CD4-positive, alpha-beta T cell treated with Interleukin-6 for 4 hours (primary cell): ENCODE measurements at places on chromosomes 3 and 15.

GRCh38 chr3:126481808-126482502, 6.3 kb upstream of the ZXDC start:
- DNase-seq: no peak

DNA sequence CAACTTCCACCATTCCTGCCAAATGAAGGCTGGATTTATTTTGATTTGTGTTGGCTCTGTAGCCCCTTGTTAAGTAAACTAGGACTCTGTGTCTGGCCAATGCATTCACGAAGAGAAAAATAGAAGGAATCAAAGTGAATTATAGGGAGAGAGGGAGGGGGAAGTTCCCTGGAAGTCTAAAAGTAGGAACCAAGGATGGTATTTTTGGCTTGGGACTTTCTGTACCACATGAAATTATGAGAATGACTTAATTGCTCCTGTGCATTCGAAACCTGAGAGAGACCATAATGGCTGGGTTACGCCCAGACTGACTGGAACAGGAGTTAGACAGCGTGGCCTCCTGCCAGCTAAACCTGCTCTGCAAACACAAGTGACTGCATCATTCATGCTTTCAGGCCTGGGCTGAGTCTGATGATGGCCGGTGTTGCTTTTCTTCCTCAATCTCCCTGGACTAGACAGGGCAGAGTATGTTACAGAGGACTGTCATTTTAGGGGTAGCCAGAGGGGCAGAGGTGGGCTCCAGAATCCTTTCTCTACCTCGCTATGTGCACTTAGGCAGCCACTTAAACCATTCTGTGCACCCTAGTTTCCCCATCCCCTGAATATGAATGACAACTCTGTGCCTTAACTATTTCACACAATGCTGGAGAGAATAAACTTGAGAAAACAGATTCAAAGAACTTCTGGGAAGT, 58.9 kb downstream of the MYO1E start:
- no peak for DNase-seq

- DNase-seq: no peak
Measured at GRCh38 chr3:185205865-185206264, 48.0 kb downstream of the EHHADH start.

GRCh38 chr3:121662742-121663141, 2.0 kb upstream of the HCLS1 start:
- no peak for DNase-seq

DNA sequence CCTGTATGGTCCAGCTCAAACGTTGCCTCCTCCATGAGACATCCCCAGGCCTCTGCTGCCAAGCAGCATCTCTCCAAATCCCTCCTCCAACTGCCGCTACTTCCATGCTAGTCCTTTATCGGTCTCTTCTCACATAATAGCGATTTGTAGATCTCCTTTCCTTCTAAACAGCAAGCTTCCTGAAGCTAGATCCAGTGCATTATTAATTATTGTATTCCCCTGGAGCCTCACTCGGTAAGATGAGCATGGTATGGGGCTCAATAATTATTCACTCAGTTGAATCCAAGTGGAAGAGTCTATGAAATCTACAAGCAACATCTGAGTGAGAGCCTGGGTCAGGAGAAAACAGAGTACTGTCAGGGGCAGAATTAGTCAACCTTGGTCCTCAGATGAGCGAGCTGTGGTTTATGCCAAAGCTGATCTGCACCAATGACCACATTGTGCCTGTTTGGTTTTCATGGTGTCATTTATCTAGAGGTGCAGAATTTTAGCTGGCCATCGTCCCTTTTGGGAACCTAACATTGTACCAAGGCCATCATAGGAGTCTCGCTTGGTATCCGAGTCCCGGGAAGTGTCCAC, 93.8 kb upstream of the UBE2E1 start:
- no peak for DNase-seq

DNA sequence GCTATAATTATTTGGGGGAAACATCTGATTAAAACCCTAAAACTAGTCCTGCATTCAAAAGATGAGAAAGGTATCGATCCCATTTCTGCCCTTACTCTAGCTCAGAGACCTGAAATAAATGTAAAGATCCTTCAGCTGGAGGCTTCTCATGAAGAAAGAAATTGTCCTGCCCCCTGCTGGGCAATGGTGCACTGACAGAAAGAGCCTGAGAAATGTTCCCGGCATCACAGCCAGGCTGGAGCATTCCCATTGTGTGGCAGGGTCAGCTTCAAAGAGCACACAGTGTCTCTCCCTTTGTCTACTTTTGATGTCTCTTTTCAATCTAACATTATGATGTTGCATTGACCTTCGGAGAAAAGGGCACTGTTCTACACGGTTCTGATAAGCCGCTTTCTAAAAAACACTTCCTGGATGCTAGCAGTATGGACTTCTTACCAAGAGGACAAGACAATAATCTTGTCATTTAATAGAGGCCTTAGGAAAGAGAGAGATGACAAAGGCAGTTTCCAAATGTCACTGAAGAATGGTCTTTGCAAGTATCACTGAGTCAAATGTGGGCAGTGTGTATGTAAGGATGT, 287.5 kb downstream of the MAGI1 start:
- no peak for DNase-seq

- no peak for DNase-seq
Measured at GRCh38 chr15:90316139-90316538, 35.9 kb upstream of the ZNF774 start.

GRCh38 chr3:72157748-72158638, 373.0 kb upstream of the PROK2 start:
- DNase-seq: no peak

DNA sequence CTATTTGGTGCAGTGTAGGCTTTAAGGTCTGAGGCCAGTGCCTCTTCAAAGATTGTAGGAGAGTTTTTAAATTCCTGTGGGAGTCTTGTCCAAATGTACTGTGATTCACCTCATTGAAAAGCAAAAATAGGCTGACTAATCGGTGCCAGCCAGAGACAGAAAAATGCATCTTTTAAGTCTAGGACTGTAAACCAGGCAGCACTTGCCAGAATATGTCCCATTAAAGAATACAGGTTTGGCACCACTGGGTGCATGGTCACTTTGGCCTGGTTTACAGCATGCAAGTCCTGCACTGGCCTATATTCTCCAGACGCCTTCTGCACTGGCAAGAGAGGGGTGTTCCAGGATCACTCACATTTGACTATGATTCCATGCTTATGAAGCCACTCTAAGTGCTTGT, 20.3 kb upstream of the NOX5 start:
- DNase-seq: no peak

DNA sequence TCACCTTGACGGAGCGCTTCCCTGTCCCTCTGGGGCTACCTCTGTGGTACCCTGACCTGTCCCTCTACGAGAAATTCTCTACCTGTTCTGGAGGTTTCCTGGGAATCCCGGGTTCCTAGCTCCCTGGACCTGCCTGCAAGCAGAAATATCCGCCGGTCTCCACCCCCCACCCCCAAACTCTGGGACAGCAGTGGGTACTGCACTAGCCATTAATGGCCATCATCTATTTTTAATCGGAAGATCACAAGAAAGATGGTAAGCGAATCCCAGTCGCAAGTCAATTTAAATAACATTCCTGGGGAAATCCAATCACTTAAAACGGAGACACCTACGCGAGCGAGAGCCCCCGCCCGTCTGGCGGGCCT, 429 bp upstream of the C3orf80 start:
- DNase-seq: no peak

GRCh38 chr3:170076715-170077238, 39.0 kb downstream of the GPR160 start:
- DNase-seq: no peak

DNA sequence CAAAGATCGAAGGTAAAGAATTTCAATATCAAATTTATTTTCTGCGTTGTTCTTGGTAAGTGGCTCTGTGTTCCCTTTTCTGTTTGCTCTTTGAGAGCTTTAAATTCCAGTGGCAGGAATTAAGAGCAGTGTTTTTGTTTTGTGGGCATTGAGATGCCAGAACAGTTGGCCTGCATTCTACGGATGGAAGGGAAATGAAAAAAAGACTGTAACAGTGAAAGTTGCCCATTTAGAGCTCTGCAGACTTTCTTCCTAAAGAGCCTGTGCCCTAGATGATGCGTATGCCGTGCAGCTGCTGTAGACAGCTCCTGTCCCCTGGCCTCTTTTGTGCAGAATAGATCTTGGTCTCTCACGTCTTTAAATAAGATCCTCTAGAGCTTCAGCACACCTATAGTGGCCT, 58.8 kb downstream of the KAT2B start:
- no peak for DNase-seq

DNA sequence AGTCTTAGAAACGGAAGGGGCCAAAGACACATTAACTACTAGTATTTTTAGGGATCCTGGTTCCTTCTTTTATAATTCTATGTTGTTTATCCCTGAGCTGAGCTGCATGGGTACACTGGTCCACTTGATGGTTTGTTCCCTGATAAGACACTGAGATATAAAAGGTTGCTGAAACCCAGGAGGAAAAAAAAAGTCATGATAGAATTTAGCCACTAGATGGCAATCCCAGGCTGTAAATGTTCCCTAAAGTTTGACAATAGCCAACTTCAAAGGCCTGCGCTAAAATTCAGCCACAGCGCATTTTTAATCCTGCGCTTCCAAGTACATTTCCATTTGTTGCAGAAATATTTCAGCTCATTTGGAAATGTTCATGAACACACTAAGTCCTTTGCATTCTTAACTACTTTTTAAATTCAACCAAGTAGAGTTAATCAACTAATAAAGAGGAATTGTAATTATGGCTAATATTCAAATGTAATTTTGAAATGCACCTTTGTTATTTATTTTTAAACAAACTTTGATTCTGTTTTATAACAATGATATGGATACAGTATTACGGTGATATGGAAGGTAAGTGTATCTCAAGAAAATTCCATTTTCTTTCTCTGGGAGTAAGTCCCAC, 249.3 kb upstream of the FEZF2 start:
- DNase-seq: no peak

DNA sequence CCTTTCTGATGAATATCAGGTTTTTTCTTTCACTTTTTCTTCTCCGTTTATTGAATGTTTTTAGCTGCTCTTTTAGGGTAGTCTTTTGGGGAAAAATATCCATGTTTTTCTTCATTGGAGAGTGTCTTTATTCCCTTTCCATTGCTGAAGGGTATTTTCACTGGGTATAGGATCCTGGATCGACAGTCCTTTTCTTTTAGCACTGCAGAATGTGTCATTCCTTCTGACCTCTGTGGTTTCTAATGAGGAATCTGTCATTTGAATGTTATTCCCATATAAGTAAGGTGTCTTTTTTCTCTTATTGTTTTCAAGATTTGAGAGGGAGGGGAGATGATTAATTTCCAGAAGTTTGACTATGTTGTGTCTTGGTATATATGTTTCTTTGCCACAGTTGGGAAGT, 96.8 kb downstream of the BBX start:
- no peak for DNase-seq

DNA sequence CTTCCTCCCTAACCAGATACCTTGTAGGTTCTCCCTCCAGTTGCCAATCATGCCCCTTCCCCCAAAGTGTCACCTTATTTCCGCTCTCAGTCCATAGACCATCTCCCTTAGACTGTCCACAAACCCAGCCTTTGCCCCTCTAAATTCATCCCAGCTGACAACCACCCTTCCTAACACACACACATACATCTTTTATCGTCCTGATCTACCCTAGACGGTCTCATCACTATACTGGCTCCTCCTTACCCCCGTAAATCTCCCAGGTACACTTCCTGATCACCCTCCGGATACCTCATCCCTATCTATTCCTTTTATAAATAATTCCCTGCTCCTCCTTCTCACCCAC, 828 bp downstream of the THOC7 start:
- no peak for DNase-seq

GRCh38 chr3:185646382-185647133, 60.5 kb downstream of the SENP2 start:
- DNase-seq: no peak

GRCh38 chr15:51866751-51867150, 37.3 kb downstream of the TMOD3 start:
- no peak for DNase-seq

GRCh38 chr15:98163319-98164045, 203.0 kb downstream of the ARRDC4 start:
- DNase-seq: no peak

DNA sequence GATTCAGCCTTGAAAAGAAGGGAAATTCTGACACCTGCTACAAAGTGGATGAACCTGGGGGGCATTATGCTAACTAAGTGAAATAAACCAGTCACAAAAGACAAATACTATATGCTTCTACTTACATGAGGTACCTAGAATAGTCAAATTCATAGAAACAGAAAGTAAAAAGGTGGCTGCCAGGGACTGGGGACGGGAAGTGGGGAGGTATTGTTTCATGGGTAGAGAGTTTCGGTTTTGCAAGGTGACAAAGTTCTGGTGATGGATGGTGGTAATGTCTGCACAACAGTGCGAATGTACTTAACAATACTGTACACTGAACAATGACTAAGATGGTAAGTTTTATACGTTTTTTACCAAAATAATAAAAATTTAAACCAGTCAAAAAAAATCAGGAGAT, 4.8 kb downstream of the IDH2 start:
- peak; percentile 70 for DNase-seq

DNA sequence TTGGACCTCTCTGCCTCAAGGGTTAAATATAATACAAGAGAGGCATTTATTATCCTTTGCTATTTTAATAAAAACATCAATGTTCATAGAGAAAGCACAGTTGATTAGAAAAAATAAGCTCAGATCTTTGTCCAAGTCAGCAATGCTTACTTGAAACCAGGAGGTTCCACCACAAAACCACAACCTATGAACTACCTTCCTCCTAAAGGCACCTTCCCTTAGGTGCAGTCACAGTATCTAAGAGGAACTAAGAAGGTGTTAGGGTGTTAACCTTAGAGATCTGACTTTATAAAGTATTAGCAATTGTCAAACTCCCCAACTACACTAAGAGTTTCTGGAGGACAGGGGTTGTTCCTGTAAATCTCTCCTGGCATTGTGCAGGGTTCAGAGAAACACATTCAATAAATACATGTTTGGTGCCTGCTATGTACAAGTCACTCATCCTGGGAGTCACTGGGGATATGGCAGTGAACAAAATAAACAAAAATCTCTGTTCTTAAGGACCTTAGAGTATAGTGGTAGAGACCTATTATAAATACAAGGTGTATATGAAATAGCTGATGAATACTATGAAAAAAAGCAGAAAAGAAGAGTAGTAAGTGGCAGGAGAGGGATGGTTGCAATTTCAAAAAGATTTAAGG, 208.6 kb downstream of the NFKBIZ start:
- peak; percentile 40 for DNase-seq
